ENCODE measurements at places on chromosomes 2 and 18. TPM values are rescaled to one million over a fixed set of nuclear protein-coding genes. Genes with fewer than 3 reads are reported as not detected.

The PIEZO2 gene
- 7.5 TPM for total RNA-seq

The LYPD6B gene
- total RNA-seq: not detected

The LYPD1 gene
- 0.19 TPM for total RNA-seq

The GREB1L gene
- total RNA-seq: 3.3 TPM

The VWA3B gene
- 0.29 TPM for total RNA-seq

The DES gene
- total RNA-seq: 6,561 TPM

The IL36RN gene
- total RNA-seq: not detected

Data from posterior vena cava (tissue), 2 donors.